Activated CD8-positive, alpha-beta T cell treated with anti-CD3 and anti-CD28 coated beads, Interleukin-2, amount 10 ng/mL, durations not matched to agents 7 days and 5 days (primary cell): ENCODE measurements at places on chromosomes 6 and 20.

- no peak for DNase-seq
These were observed 40.0 kb downstream of the IRF4 start for GRCh38 chr6:431504-431903.

DNA sequence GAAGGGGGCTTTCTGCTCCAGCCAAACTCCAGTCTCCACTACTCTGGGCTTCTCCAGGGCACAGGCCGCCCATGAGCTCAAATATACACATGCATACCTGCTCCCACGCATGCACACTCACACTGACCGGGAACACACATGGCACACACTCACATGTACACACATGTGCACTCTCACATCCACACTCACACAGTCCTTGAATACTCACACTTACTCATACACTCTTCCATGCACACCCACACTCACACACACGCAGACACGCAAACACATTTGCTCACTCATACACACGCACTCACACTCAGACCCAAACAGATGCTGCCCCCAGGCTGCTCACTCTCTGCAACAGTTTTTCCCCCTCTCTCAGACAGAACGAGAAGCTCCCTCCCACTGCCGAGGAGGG is 7.0 kb downstream of the GDAP1L1 start:
- no peak for DNase-seq

DNA sequence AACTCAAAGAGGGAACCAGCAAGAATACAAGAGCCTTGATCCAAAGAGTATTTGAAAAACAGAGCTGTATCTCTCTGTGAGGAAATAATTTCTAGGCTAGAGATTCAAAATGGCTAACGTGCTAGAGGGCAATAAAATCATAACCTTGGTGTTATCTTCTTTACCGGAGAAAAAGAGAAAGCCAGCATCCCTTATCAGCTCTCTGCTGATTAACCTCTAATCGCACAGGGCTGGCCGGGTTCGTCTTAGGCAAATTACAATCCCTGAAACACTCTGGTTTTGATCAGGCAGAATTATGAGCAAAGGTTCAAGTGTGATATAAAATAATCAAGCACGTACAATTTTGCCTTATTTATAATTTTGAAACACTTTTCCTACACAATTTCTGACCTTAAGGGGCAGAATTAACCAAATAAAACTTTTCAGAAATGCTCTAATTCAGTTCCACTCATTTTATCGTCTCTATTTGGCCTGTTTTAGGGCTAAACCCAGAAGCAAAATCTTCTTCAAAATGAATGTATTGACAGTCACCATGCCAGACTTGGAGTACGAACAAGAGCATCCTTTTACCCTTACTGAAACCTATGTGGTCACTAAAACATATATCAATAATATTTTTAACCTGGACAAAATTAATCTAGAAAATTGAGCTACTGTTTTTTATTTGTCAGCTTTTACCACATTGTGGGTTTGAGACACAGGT is 13.7 kb downstream of the PSMB9 start:
- no peak for DNase-seq

GRCh38 chr20:18224968-18225568 is 63.3 kb upstream of the ZNF133 start:
- DNase-seq, result no peak

DNA sequence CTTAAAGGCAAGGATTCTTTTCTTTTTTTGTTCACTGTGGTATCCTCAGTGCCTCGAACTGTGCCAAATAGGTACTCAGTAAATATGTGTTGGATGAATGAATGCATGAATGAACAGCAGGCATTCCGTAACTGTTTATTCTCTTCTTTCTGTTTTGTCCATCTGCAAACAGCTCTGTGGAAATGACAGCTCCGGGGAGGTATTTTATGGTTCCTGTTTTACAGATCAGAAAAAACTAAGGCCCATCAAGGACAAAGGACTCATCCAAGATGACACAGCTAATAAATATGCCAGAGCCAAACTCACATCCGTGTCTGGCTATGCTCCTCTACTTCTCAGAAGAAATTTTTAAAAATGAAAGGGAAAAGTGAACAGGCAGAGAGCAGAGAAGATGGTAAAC is 21.0 kb downstream of the JPH2 start:
- DNase-seq, result no peak

DNA sequence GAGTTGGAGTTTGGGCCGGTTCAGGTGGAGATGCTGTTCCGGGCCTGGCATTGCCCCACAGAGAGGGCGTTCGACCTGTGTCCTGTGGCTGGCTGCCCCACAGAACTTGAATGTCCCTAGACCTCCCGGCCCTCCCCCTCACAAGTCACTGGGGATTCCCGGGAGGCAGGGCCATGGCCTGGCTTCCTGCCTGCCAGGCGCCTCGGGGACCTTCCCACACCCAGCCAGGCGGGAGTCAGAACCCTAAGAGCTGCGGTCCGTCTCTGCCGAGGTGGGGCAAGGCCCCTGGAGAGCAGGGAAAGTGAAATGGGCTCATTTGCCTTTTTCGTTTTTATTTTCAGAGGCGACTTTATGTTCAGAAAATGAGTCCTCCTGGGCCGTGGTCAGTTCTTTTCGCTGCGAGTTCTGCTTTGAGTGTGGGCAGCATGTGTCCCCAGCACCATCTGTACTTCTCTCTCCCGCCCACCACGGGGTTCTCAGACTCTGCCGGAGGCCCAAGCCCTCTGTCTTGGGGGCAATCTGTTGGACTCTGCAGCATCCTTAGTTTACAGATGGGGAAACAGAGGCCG is 8.5 kb downstream of the RBM38 start:
- DNase-seq, result no peak

DNA sequence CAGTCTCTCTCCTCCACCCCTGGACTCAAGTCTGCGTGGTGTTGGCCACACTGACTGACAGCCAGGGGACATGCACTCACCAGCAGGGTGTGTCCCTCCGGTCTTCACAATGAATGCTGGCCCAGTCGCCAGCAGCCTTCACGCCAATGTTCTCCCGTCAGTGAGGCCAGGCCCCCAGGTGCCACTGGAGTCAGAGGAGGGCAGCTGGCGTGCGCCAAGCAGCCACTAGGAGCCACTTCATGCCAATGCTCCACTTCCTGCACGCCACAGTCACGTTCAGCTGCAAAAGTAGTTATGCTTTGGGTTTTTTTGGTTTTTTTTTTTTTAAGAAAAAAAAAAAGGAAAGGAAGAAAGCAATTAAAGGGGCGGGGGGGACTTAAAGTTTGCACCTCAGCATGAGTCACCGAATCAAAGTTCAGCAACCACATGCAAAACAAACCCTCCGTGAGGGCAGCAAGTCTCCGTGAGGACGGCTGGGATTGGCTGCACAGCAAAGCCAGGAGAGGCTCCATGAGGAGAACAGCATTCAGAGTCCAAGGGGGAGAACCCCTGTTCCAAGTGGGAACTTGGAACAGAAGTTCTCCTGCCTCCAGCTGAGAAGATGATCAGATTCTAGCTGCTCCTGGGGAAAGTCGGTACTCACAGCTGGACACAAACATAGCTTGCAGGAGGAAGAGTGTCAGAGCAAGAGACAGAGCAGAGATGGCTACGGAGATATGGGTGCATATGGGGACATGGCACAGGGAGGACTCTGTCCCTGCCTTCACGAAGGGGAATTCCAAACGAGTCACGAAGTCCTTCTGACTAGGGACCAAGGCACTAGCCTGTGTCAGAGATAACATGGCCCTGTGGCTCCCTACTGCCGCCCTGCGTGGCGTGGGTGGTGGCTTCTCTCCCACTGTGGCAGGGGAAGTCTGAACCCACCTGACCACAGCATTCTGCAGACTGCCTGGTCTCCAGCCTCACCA is at the start of gene ZC3H12D:
Gene ZC3H12D (minus strand): TSS at position 282 of the 968 bp plus-strand sequence. CDS start 10,471 bp downstream, outside the sequence.
- peak; percentile 82 for DNase-seq

DNA sequence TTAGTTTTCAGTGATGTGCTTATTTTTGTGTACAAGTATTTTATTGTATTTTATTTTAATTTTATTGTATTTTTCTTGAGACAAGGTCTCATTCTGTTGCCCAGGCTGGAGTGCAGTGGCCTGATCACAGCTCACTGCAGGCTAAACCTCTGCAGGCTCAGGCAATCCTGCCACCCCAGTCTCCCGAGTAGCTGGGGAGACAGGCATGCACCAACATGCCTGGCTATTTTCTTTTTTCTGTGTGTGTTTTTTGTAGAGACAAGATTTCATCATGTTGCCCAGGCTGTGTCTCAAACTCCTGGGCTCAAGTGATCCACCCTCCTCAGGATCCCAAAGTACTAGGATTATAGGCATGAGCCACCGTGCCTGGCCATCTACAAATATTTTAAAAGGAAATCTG is 146.3 kb downstream of the MANEA start:
- DNase-seq, result no peak
